Activated CD8-positive, alpha-beta memory T cell treated with anti-CD3 and anti-CD28 coated beads, Interleukin-2, amount 10 ng/mL, durations not matched to agents 7 days and 5 days (primary cell): ENCODE measurements at places on chromosomes 16 and 17. TPM values are rescaled to one million over a fixed set of nuclear protein-coding genes. Genes with fewer than 3 reads are reported as not detected.

DNA sequence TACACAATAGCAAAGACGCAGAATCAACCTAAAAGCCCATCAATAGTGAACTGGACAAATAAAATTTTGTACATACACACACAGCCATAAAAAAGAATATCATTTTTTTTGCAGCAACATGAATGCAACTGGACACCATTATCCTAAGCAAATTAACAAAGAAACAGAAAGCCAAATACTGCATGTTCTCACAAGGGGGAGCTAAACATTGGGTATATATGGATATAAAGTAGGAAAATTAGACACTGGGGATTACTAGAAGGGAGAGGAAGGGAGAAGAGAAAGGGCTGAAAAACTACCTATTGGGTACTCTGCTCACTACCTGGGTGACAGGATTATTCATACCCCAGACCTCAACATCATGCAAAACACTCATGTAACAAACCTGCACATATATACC, 28.2 kb downstream of the ADAMTS18 start:
- no peak overlapping the region for H3K4me3 ChIP-seq
- H3K27me3 ChIP-seq: peaks cover 8% of the 10 kb centered on the region
- no peaks in the 10 kb centered on the region for H3K36me3 ChIP-seq
- no peak overlapping the region for H3K27ac ChIP-seq
- no peak for DNase-seq
- H3K4me1 ChIP-seq: no peaks in the 10 kb centered on the region

The FA2H gene
- not detected for total RNA-seq

GRCh38 chr17:38749223-38750043, 1.3 kb upstream of the PCGF2 start:
- H3K4me3 ChIP-seq: peak overlapping the region; percentile 63
- peaks cover 57% of the 10 kb centered on the region for H3K27me3 ChIP-seq
- H3K36me3 ChIP-seq: peaks cover 8% of the 10 kb centered on the region
- no peak overlapping the region for H3K27ac ChIP-seq
- H3K4me1 ChIP-seq: peaks cover 48% of the 10 kb centered on the region
- no peak for DNase-seq

The ZNF207 gene
- total RNA-seq: 271 TPM

The DOC2B gene
- total RNA-seq: 0.05 TPM

- no peak overlapping the region for H3K27ac ChIP-seq
- DNase-seq: no peak
- H3K36me3 ChIP-seq: no peaks in the 10 kb centered on the region
- no peaks in the 10 kb centered on the region for H3K27me3 ChIP-seq
- H3K4me1 ChIP-seq: no peaks in the 10 kb centered on the region
- H3K4me3 ChIP-seq: no peak overlapping the region
Measured at GRCh38 chr17:12342609-12343435, 322.1 kb downstream of the MAP2K4 start.

The VAC14 gene
- 38.6 TPM for total RNA-seq

DNA sequence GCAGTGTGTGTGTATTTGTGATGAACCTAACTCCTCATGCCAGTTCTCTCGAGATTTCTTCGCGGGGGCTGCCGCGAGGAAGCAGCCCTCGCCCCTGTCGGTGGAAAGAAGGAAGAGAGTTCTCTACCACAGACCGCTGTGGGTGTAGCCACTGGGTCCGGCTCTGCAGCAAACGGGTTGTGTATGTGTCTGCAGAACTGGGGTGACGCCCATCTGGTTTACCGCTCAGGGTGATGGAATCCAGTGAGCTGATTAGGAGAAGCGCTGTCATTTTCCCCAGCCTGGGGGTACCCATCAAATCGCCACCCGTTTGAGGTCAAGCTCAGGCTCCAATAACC, 7.7 kb downstream of the CORO6 start:
- H3K27ac ChIP-seq: peak overlapping the region; percentile 95
- H3K4me1 ChIP-seq: peaks cover 44% of the 10 kb centered on the region
- peak overlapping the region; percentile 80 for H3K4me3 ChIP-seq
- DNase-seq: peak; percentile 96

DNA sequence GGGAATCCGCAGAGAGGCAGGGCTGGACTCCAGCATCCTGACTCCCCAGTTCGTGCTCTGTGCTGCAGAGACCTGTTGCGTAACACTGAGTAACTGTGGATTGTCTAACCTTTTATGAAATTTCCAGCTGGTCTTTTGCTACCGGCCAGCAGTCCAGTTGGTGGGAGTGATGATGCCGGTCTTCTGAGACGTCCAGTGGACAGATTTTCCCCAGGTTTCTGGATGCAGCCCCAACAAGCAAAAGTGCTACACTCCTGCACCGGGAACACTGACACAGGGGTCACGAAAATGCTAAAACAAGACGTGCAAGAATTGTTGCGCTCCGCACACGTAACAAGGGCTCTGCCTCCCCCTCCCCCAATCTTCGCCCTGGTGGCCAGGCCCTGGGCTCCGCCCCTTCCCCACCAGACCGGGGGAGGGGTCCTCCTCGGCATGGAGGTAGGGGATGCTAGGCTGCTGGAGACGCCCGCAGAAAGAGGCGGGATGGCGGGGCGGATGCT, 701 bp upstream of the MRC2 start:
- peak overlapping the region; percentile 64 for H3K4me3 ChIP-seq
- no peak overlapping the region for H3K27ac ChIP-seq
- peaks cover 37% of the 10 kb centered on the region for H3K27me3 ChIP-seq
- peaks cover 7% of the 10 kb centered on the region for H3K4me1 ChIP-seq

The PRSS33 gene
- total RNA-seq: not detected

- H3K4me3 ChIP-seq: no peak overlapping the region
- H3K27ac ChIP-seq: no peak overlapping the region
- DNase-seq: no peak
- H3K4me1 ChIP-seq: no peaks in the 10 kb centered on the region
- H3K36me3 ChIP-seq: no peaks in the 10 kb centered on the region
Measured at GRCh38 chr16:49850558-49851467, 5.1 kb downstream of the ZNF423 start.

DNA sequence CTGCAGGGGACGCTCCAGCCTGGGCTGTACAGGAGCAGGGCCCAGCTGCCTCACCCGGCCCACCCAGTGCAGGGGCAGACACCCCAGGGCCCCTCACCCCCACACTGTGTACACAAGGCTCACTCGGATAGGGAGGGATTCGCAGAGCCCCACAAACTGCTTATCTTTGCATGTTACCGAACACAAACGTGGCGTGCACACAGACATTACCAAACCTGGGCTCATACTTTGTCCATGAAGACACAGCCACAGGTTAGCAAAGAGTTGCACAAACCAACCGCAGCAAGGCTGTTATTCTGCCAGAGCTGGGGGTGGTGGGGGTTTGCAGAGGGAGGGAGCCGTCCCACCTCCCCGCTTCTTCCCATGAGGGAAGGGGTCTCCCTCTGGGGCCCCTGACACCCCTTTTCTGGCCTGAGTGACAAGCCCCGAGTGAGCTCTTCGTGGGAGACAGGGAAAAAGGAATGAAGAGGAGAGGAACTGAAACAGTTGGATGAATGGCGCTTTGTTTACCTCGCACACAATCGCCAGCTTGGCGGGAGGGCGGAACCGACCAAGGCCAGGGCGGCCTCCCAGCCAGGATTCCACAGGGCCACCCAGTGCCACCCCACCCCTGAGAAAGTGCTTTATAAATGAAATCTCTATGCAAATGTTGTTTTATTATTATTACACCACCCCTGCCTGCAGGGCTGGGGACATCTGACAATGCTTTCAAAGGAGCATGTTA, 434 bp upstream of the CPSF4L start:
- H3K4me3 ChIP-seq: no peak overlapping the region
- no peaks in the 10 kb centered on the region for H3K4me1 ChIP-seq
- H3K27ac ChIP-seq: no peak overlapping the region
- DNase-seq: no peak
- H3K36me3 ChIP-seq: no peaks in the 10 kb centered on the region
- no peaks in the 10 kb centered on the region for H3K27me3 ChIP-seq

The NECAB2 gene
- total RNA-seq: not detected

DNA sequence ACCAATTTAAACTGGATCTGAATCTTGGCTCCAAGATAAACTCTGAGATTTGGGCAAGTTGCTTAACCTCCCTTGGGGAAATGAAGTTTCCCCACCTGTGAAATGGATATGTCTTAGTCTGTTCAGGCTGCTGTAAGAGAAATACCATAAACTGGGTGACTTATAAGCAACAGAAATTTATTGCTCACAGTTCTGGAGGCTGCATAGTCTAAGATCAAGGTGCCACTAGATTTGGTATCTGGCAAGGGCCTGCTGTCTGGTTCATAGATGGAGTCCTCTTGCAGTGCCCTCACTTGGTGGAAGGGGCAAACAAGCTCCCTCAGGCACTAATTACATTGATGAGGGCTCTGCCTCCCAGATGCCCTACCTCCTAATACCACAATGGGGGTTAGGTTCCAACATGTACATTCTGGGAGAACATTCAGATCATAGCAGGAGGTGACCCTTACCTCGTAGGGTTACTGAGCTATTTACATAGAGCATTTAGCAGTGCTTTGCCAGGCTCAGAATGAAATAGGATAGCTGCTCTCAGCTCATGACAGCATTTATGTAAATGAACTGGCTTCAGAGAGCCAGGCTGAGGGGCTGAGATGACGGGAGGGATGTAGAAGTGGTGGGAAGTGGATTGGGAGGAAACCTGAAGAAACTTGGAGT, 83.9 kb downstream of the SPECC1 start:
- H3K27me3 ChIP-seq: peaks cover 2% of the 10 kb centered on the region
- H3K27ac ChIP-seq: no peak overlapping the region
- peaks cover 12% of the 10 kb centered on the region for H3K4me1 ChIP-seq
- H3K36me3 ChIP-seq: peaks cover 2% of the 10 kb centered on the region

GRCh38 chr16:88549671-88550245, 20.4 kb upstream of the ZC3H18 start:
- H3K4me1 ChIP-seq: peaks cover 13% of the 10 kb centered on the region
- H3K27me3 ChIP-seq: peaks cover 34% of the 10 kb centered on the region
- no peak overlapping the region for H3K27ac ChIP-seq
- no peak for DNase-seq
- H3K4me3 ChIP-seq: no peak overlapping the region
- no peaks in the 10 kb centered on the region for H3K36me3 ChIP-seq

The SMIM22 gene
- not detected for total RNA-seq

DNA sequence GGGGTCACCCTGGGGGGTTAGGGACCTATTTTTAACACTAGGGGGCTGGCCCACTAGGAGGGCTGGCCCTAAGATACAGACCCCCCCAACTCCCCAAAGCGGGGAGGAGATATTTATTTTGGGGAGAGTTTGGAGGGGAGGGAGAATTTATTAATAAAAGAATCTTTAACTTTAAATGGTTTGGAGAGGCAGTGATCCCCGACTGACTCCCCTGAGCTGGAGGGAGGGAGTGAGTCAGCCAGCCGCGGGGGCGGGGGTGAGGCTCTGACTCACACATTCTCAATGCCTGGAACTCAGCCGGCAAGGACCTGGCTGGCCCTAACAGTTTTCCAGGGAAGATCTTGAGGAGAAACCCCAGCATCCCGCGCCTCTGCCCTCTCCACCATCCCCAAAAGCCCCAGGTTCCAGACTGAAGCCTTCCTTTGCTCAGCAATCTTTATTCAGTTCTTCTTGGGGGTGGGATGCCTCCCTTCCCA, 1.5 kb downstream of the HCFC1R1 start:
- peak overlapping the region; percentile 82 for H3K4me3 ChIP-seq
- peaks cover 44% of the 10 kb centered on the region for H3K4me1 ChIP-seq
- H3K27ac ChIP-seq: peak overlapping the region; percentile 92
- peaks cover 12% of the 10 kb centered on the region for H3K27me3 ChIP-seq
- H3K36me3 ChIP-seq: peaks cover 12% of the 10 kb centered on the region

The ZNF205 gene
- total RNA-seq: not detected

DNA sequence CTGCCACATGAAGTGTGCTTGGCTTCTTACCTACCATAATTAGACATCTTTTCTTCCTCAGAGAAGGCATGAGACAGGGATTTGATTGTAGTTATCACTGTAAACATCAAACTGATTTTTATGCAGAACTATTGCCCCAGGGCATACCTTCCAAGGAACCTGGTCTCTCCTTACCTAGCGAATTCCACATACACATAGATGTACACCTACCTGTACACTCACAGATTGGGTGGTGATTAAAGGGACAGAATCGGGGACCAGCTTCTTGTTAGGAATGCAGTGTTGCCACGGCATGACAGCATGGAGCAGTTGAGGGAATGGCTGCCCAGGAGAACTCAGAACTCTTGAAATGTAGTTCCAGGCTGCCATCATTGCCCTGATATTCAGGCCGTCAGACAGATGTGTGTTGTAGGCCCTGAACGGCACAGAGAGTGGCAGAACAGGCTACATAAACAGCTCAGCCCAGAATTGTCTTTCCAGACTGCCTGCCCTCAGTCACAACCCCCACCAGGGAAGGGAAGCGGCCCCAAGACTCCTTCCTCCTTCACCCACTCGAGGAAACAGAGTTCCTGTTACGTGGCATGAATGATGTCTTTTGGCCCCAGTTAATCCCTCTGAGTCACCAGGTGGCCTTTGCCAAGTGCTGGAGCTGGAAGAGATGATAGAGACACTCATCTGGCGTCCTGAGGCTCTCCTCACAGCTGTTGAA, 17.8 kb upstream of the NAGLU start:
- H3K27ac ChIP-seq: no peak overlapping the region
- DNase-seq: no peak
- peaks cover 2% of the 10 kb centered on the region for H3K4me1 ChIP-seq
- no peaks in the 10 kb centered on the region for H3K36me3 ChIP-seq

DNA sequence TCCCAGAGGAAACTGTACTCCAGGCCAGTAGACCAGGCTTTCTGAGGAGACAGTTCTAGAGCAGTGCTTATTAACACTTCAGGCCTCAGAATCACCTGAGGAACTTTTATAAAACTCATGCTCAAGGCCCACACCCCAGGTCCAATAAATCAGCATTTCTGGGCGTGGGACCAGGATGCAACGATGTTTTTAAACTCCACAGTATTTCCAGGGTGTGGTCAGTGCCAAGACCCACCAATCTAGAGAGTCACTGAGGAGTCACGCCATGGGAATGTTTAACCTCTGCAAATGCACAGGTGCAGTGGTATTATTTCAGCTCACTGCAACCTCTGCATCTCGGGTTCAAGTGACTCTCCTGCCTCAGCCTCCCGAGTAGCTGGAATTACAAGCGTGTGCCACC, 3.9 kb upstream of the TRPV1 start:
- no peaks in the 10 kb centered on the region for H3K4me1 ChIP-seq
- H3K4me3 ChIP-seq: no peak overlapping the region
- H3K36me3 ChIP-seq: peaks cover 38% of the 10 kb centered on the region
- H3K27ac ChIP-seq: no peak overlapping the region

- peak overlapping the region; percentile 51 for H3K27ac ChIP-seq
- H3K27me3 ChIP-seq: no peaks in the 10 kb centered on the region
- no peak overlapping the region for H3K4me3 ChIP-seq
- no peak for DNase-seq
Measured at GRCh38 chr17:49798738-49799137, 10.3 kb downstream of the KAT7 start.

GRCh38 chr17:68184141-68184571, 63.7 kb upstream of the AMZ2 start:
- peaks cover 61% of the 10 kb centered on the region for H3K4me1 ChIP-seq
- H3K27me3 ChIP-seq: no peaks in the 10 kb centered on the region
- H3K36me3 ChIP-seq: peaks cover 14% of the 10 kb centered on the region

The MT1M gene
- not detected for total RNA-seq

DNA sequence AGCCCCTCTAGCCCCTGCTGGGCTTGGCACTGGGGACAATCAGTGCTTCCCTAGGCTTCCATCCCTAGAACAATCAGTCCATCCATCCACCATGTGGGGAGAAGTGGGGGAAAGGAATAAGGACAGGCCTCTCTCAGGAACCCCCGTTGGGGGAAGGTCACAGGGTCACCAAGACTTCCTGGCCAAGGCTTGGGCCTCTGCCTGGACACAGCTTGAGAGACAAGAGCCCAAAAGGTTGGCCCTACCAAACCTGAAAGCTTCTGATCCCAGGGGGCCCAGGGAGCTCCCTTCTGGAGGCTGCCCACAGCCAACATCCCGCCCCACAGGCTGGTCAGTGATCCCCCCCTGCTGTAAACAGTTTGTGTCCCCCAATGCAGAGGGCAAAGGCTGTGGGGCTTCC, 16.2 kb upstream of the MTMR4 start:
- H3K4me3 ChIP-seq: no peak overlapping the region
- peaks cover 14% of the 10 kb centered on the region for H3K4me1 ChIP-seq
- no peaks in the 10 kb centered on the region for H3K36me3 ChIP-seq
- no peak overlapping the region for H3K27ac ChIP-seq

The PMFBP1 gene
- total RNA-seq: 6.3 TPM
